Calu3 (cell line): ENCODE measurements at places on chromosomes 3 and 15. TPM values are rescaled to one million over a fixed set of nuclear protein-coding genes. Genes with fewer than 3 reads are reported as not detected.

Gene DGKG
- total RNA-seq, result 5.7 and 7.2 TPM in 2 replicates

Gene SLC51B
- total RNA-seq, result not detected in 2 replicates

GRCh38 chr3:169842960-169843359 lies 26.8 kb downstream of the LRRC31 start:
- H3K36me3 ChIP-seq, result no peaks in the 10 kb centered on the region
- H3K4me3 ChIP-seq, result no peak overlapping the region
- no peak for DNase-seq

GRCh38 chr15:79834495-79834894 lies 62.3 kb downstream of the MTHFS start:
- peaks cover 18% of the 10 kb centered on the region for H3K36me3 ChIP-seq
- H3K27ac ChIP-seq, result no peak overlapping the region
- peak; percentile 46 for DNase-seq

GRCh38 chr3:69838217-69838616 lies 99.0 kb downstream of the MITF start:
- no peaks in the 10 kb centered on the region for H3K4me1 ChIP-seq
- no peaks in the 10 kb centered on the region for H3K36me3 ChIP-seq
- no peak for DNase-seq
- no peak overlapping the region for H3K27ac ChIP-seq
- no peak overlapping the region for H3K4me3 ChIP-seq

DNA sequence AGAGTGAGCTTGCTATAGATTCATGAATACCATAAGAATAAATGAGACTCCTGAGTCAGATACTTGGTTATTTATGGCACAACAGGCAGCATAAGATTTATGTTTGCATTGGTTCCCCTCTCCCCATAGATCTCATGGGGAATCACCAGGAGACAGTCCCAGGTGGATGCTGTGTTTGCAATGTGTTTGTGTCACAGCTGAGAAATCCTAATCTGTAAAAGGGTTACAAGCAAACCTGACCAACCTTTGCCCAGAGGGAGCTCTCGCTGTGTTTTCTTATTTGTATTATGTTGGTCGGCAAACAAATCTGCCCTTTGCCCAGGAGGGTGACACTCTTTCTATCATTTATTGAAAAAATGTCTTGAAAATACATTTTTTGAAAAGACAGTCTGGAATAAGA lies 236.2 kb downstream of the ZPLD1 start:
- DNase-seq, result no peak
- no peak overlapping the region for H3K27ac ChIP-seq
- H3K36me3 ChIP-seq, result peaks cover 4% of the 10 kb centered on the region
- no peaks in the 10 kb centered on the region for H3K27me3 ChIP-seq

- H3K36me3 ChIP-seq, result no peaks in the 10 kb centered on the region
- H3K4me1 ChIP-seq, result peaks cover 26% of the 10 kb centered on the region
- H3K27me3 ChIP-seq, result no peaks in the 10 kb centered on the region
- no peak overlapping the region for H3K4me3 ChIP-seq
- H3K27ac ChIP-seq, result peak overlapping the region; percentile 24
- peak; percentile 69 for DNase-seq
Measured at GRCh38 chr3:188026191-188026968, 127.6 kb upstream of the LPP start.

GRCh38 chr15:74461847-74462511 lies 1.0 kb upstream of the UBL7 start:
- no peaks in the 10 kb centered on the region for H3K27me3 ChIP-seq
- H3K4me3 ChIP-seq, result peak overlapping the region; percentile 66
- peaks cover 19% of the 10 kb centered on the region for H3K36me3 ChIP-seq
- no peak for DNase-seq
